ENCODE measurements at places on chromosomes 6 and 20.

GRCh38 chr6:137512757-137513605, 18.8 kb upstream of the OLIG3 start:
- DNase-seq = peak; percentile 5

- no peak for DNase-seq
Measured at GRCh38 chr20:10438217-10438616, 3.1 kb downstream of the SLX4IP start.

GRCh38 chr6:140062043-140063020, 687.9 kb upstream of the CITED2 start:
- DNase-seq = peak; percentile 67

DNA sequence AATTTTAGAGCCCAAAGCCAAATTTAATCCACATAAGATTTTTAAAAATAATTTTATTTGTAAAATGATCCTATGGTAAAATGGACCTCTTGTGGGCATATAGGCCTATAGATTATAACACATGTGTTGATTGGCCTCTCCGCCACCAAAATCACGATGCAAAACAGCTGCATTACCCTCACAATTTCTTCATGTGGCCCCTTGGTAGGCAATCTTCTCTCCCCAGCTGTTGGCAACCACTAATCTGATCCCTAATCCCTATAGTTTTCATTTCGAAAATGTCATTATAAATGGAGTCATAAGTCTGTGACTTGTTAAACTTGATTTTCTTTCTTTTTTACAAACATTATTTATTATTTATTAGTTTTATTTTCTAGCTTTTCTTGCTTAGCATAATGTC, 263.9 kb upstream of the SULF2 start:
- DNase-seq = peak; percentile 58

- no peak for DNase-seq
Measured at GRCh38 chr20:23105193-23105592, 19.1 kb upstream of the CD93 start.

GRCh38 chr20:14454296-14454695, 116.9 kb upstream of the FLRT3 start:
- DNase-seq = no peak

- peak; percentile 96 for DNase-seq
Measured at GRCh38 chr20:40689100-40689942, at the start of gene MAFB. MAFB (minus strand) TSS chr20:40689236; CDS start chr20:40688850, 386 bp downstream.

GRCh38 chr20:18055261-18055660, 2.5 kb downstream of the OVOL2 start:
- DNase-seq = no peak

All from tongue (tissue), 3 donors.